A172 (cell line): ENCODE measurements at places on chromosomes 3 and 15.

GRCh38 chr3:142046320-142047020 lies 102.9 kb downstream of the TFDP2 start:
- no peak for DNase-seq

DNA sequence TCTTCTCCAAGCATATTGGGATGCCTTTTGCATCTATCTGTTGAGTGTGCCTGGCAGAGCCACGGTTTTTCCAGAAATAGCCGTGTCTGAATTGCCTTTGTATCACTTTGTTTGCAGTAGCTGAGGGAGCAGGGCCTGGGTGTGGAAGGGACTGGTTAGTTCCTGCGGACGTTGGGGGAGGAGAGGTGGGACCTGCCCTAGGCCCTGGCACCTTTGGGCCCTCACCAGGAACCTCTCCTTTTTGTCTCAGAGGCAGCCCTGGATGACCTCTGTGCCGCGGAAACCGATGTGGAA lies 18.6 kb downstream of the ATRIP start:
- DNase-seq, result no peak

- no peak for DNase-seq
Measured at GRCh38 chr15:64070106-64070505, 23.5 kb downstream of the CIAO2A start.

- DNase-seq, result no peak
Measured at GRCh38 chr3:41290736-41291135, 91.4 kb downstream of the CTNNB1 start.

DNA sequence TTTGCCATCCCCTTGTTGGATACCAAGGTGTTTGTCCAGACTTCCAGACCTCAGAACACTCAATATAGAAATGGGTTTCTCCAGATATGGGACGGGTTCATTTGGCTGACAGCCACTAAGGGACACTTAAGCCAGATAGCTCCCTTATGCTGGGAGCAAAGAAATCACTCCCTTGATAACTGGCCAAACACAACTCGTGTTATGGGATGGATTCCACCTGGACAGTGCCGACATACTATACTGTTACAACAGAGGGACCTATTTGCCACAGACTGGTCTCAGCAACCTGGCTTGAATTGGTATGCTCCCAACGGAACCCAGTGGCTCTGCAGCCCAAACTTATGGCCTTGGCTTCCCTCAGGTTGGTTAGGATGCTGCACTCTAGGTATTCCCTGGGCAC lies 114.0 kb upstream of the PLCL2 start:
- DNase-seq, result no peak

DNA sequence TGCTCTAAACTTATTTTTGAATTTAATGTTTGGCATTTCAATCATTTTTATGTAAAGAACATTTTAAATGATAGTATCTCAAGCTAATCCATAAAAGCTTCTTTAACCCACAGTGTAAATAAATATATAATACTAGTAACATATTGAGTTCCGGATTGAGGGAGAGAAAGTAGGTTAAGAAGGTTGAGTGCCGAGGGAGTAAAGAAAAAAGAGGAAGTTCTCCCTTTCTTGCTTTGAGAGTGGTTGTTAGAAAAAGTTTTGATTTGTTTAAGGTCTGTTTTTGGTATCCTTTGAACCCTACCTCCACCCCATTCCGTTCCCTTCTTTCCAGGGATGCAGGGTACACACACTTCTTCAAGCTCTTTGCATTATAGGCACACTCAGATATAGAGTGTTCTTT lies 130.8 kb downstream of the VPS8 start:
- DNase-seq, result no peak
